ENCODE measurements at places on chromosomes 11 and 22.
A peak's percentile ranks its signal among the peaks of the same experiment; 100 is the strongest.

- DNase-seq: no peak
Measured at GRCh38 chr11:706439-706956, 467 bp downstream of the EPS8L2 start.

GRCh38 chr22:23106344-23106743 is 35.4 kb downstream of the RSPH14 start:
- no peak for DNase-seq

DNA sequence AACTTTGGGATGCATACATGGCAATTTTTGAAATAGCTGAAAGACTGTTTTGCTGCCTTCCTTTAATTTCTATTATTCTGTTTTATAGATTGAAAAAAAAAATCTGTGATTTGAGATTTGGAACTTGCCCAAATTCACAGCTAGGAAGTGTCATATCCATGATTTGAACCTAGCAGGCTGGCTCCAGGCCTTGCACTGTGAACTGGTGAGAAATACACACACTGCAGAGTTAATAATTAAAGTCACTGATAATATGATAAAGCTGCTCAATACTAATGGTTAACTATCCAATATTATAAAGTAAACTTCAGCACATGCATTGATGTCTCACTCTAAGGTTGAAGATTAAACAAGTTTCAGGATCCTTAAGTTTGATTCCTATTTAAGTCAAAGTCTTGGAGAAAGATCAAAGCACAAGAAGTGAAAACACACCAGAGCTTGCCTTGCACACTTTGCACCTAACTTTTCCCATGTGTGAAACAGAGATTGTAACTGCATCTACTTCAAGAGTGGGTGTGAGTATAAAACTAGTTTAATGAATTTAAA is 150.6 kb upstream of the CCDC179 start:
- no peak for DNase-seq

DNA sequence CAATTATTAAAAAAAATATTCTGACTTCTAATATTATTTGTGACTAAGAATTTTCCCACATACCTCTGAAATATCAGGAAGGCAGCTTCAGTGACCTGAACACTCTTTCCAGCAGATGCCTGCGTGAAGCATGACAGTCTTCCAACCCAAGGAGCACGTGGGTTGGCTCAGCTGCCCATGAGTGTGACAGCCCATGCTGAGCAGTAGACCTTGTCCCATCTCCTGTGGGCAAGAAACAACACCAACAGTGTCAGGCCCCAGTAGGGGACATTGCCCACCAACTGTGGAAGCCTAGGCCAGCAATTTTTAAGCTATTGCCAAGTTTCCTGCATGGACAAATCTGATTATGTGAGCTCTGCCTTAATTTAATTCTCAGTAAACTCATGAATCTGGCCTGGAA is 66.4 kb upstream of the OLFML1 start:
- no peak for DNase-seq

GRCh38 chr22:43546186-43546585 is 134.4 kb downstream of the MPPED1 start:
- no peak for DNase-seq

DNA sequence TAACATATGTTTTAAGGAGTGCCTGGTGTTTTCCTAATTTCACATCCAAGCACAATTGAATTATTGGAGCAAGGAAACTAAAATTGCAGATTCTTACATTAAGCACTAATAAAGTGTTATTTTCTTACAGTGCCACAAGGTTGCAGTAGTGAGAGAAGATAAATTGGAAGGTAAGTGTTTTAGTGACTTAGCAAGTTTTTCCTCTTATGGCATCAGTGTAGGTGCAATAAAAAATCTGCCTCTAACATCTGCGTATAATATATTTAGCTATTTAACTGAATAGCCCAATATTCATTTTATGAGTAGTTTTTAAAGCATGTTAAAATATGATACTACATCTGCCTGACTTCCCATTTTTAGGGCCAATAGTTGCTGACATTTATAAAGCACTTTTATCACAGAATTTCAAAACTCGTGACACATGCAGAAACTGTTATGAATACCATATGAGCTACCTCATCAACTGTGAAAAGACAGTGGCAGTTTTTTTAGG is 19.0 kb downstream of the POLD3 start:
- no peak for DNase-seq

DNA sequence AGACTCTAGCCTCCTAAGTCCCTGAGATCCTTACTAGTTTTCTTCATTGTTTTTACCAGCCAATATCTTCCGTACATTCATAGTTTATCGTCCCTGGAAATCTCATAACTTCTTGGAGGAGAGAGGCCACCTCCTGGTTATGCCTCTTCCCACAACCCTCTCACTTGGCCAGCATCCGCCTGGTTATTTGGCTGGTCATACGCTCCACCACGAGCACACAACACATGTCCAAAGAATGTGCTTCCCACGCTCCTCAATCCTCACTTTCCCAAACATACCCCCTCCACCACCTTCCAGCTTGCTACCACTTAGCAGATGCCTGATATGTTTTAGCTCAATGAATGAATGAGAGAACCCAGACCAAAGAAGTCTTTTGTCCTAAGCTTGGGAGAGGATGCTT is 83.5 kb upstream of the EIF3D start:
- no peak for DNase-seq

DNA sequence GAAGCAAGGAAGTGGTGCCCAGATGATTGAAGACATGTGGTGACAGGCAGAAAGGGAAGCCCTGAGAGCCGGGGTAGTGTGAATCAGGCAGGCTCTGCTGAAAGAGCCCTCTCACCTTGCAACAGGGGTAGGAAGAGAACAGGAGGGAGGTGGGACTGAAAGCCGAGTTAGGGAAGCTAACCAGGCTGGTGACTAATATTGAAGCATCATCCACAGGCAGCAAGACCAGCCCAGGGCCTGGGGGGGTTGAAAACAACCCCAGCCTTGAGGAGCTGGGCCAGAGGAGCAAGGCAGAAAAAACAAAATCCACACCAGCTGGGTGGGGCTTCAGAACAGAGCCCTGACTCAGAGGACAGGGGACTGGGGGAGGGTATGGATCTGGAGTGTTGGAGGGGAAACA is 35.0 kb upstream of the CRTAM start:
- DNase-seq: no peak

DNA sequence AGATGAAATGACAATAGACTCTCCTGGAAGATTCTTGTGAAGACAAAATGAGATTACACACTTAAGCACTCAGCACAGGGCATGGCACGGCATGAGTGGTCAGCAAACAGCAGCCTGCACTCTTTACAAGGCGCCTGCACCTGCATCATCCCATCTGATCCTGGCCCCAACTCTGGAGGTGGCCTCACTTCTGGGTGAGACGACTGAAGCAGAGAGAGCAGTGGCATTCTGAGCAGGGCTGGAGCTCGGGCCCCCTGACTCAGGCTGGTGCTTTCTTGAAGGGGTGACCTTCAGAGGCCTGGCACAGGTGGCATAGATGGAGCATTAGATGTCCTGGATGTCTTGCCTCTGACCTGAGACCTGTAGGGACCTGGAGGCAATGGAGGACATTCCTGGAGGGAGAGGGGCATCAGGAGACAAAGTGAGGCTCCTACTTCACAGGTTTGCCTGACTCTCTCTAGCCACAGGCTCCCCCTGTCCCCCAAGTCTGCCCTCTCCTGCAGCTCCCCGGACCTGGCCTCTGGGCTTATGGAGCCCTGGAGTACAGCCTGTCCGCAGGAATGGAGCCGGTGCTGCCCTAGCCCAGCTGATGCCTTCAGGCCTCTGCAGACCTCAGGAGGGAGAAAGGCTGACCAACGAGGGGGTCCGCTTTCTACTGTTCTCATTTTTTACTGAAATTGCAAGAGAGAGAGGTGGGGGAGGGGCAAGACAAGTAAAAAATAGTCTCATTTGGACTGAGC is 65.5 kb upstream of the THY1 start:
- DNase-seq: no peak

DNA sequence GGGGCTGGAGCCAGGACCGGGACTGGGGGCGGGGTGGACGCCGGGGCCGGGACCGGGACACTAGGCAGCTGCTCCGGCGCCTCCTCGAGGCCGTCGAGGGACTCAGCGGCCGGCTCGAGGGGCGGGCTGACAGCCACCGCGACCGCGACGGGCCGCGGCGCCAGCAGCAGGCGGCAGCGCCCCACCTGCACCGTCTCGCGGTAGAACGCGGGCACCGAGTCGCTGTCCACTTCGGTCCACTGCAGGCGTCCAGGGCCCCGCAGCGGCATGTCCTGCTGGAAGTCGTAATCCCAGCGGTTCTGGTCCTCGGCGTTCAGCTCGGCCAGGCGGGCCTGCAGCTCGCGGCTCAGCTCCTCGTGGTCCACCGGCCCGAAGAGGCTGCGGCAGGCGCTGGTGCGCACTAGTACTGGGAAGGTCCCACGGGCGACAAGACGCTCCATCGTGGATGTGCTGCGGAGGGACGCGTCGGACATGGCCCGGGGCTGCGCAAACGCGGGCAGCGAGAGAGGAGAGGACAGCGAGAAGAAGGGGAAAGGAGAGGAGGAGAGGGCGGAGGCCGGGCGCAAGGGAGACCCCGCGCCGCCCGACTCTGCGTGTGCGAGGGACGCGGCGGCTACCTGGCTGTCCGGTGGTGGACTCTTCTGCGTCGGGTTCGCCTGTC is 428 bp downstream of the CDKN1C start:
- DNase-seq: no peak

DNA sequence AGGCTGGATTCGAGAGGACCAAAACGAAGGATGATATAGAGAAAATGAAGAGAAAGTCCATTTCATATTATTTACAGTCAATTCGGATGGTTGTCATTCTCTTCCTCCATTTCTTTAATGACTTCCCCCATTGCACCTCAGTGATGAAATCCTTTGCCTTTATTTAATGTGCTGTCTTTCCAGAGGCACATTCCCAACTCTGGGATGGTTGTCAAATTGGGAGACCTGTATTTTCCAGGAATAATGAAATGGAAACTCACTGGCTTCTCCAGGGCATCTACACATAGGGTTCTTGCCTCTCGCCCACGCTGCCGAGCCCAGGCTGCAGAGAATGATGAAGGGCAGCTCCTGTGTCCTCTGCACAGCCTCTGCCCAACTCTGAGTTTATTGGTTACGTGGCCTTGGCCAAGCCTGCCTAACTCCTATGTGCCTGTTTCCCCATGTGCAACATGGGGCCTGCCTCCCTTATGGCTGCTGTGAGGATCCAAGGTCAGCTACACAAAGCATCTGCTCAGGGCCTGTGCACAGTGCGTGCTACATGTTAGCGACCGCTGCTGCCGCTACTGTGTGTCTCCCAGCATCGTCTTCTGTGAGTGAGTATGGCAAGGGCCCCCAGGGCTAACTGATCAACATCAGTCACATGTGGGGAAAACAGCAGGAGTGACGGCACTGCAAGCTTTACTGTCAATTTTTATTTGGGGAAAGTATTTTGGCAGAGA is 81.5 kb upstream of the BID start:
- DNase-seq: no peak

DNA sequence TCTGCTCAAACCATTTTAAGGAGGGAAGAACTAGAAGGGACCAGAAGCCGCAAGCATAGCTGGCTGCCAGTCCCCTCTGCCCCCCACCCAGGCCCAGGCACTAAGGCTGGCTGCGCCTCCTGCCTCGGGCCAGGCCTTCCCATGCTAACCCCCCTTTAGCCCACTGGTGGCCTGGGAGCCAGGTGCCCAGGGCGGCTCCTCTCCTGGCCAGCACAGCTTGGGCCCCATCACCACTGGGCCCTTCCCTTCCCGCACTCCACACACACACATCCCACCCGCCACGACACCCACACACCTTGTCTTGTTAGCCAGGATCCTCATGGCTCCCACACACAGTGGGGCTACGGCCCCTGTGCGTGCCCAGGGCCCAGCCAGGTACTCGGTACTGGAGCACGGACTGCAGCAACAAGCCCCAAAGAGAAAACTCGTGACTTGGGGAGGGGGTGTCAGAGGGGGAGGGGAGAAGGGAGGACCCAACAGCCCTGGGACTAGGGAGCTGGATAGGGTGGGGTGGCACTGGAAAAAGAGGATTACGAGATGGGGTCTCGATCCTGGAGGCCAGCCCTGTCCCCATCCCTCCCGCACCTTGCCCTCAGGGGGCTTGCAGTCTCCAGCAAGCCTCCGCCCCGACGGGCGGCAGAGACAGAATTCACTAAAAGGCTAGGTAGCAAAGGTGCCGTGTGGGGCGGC is 16.0 kb downstream of the BCL9L start:
- no peak for DNase-seq

GRCh38 chr11:34731603-34732002 is 110.7 kb downstream of the EHF start:
- no peak for DNase-seq

DNA sequence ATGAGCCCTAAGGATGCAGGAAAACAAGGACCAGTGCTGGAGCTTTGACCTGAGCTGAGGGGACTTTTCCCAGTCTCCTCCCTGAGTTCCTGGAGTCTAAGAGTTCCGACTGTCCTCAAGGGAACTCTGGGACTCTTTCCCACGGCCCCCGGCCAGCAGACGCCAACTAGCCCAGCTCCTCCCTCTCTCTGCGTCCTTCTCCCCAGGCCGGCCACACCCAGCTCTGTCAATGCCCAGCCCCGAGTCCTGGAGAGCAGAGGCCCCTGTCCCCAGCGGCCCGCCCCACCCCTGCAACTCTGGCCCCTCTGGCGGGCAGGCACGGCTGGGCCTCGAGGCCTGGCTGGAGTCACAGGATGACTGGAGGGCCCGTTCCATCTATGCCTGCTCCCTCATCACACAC is 29.8 kb downstream of the NECTIN1 start:
- DNase-seq: no peak

- DNase-seq: no peak
Measured at GRCh38 chr22:41198027-41198580, 7.0 kb upstream of the L3MBTL2 start.

DNA sequence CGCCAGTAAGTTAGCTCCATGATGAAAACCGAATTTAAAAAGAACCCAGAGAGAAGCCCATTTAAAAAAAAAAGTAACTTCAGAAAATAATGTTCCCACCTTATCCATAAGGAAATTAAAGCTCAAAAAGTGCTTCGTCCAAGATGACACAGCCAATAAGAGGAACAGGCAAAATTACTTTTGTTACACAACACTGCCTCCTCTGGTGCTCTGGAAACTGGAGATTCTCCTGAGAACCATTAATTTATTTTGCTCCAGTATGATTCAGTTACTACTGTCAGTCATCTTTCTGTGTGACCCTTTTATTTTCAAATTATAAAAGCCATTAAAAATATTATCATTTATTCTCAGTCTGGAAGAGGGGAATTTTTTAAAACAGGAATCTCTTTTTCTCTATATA is 2.0 kb downstream of the IFT27 start:
- DNase-seq: no peak

DNA sequence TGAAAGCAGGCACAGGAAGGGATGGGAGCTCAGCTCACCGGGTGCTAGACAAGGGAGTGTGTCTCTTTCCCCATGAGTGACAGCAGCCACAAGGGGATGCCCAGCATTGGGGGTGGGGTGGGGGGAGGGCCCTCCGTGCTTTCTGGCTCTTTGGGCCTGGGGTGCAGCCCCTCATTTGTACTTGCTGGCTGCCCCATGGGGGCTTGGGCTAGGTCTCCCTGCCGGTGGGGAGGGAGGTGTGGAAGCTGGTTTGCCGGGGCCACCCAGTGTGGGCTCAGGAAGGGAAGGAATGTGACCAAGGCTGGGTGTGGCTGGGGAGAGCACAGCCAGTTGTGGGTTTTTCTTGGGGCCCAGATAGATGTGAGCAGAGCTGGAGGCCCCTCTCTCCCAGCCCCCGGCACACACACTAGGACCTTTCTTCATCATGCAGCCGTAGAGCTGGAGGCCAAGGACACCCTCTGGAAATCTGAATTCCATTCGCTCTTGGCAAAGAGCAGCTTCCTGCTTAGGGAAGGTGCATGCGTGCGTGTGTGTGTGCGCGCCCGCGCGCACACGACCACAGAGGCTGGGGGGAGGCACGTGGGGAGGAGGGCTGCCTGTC is 25.8 kb downstream of the KCNQ1OT1 start:
- DNase-seq: no peak

- DNase-seq: peak; percentile 91
Measured at GRCh38 chr11:118907051-118908042, 18.4 kb downstream of the BCL9L start.

Measured in GM12892 (cell line).